Neuronal stem cell (in vitro differentiated cells): ENCODE measurements at places on chromosomes 7 and 10.
A peak's percentile ranks its signal among the peaks of the same experiment; 100 is the strongest.

GRCh38 chr10:81036257-81036656 is 498.6 kb downstream of the SH2D4B start:
- DNase-seq = no peak

- no peak for DNase-seq
These were observed 523.9 kb downstream of the ADRA2A start for GRCh38 chr10:111600772-111601171.

DNA sequence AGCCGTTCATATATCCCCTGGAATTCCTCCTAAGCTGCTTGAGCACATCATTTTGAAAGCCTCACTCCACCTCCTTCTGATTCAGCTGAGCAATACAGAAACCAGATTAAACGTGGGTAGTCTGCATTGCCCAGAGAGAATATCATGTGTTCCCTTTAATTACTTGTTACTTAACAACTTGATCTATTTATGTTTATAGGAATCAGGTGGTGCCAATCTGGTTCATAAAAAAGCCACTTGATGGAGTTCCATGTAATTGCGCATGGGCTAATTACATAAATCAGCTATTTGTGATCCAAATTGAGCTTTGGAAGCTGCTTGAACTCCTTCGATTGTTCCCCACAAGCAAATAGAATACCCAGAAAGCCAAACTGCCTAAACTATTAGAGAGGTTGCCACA is 114.7 kb upstream of the ADCY1 start:
- no peak for DNase-seq

DNA sequence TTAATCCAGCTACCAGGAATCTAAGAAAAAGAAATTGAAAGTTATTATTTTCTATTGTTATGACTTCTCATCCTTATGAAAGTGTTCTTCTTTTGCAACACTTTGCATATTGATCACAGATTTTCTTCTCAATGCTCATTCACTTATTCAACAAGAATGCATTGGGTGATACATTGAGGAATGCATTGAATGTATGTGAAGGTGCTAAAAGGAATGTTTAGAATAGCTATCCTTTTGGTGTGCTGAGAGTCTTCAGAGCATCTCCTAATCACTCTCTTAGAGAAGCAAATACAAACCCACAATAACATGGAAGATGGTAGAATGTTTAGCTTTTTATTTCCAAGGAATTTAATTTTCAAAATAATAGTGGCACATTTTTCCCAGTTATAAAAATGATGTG is 122.1 kb upstream of the KMT2E start:
- DNase-seq = no peak

DNA sequence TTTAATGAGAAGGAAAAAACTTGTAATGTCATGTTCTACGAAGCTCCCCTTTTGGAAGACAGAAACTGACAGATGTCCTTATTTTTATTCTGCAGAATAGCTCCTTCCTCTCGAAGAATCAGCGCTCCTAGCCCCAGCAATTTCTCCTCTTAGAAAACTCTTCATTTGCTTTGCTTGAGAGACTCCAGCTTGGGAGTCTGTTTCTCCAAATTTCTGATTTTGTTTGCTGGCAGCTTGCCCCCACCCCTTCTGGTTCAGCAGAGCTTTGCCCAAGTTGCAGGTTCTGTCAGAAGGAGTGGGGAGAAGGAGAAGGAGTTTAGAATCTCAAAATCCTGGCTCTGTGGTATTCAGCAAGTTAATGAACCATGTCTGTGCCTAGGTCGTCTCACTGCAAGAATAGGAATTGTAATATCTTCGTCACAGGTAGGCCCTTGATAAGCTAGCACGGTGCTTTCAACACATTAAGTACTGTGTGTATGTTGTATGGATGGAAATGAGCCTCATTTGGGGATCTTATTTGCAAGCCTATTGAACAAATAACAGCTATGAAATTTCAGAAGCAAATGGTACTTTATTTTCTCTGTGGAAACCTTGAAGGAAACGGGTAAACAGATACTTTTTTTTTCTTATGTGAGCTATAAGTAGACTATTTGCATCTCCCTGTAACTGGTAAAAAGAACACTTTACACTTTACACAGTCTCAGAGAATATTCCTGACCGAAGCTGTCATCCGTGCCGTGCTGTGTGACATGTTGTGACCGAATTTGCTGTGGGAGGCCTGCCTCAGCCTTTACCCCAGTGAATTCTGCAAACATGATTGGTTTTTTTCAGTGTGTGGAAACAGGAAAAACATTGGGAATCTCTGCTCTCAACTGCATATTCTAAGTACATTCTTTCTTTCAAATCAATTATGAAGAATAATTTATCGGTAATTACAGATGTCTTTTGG is 290.9 kb downstream of the CAMK1D start:
- DNase-seq = no peak

- DNase-seq = no peak
These were observed 654.6 kb upstream of the GALNT17 start for GRCh38 chr7:70477036-70478010.

- no peak for DNase-seq
These were observed 89.4 kb upstream of the LEP start for GRCh38 chr7:128151635-128152034.

GRCh38 chr10:63003816-63004453 is 129.2 kb upstream of the NRBF2 start:
- no peak for DNase-seq

DNA sequence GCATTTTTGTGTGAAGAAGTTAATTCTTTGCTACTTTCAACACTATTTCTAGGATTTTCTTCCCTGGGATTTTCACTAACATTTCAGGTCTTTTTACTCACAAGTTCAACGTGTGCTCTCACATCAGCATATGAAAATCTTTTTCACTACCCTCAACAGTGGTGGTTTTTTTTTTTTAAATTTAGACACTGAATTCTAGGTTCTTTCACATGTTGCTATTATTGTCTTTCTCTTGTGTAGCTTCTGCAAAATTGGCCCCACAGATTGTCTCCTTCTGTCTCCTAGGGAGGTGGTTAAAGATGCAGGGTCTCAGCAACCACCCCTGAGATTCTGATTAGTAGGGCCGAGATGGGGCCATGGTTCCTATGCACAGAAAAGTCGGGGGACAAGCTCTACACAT is 165.0 kb upstream of the GPR26 start:
- DNase-seq = no peak

- DNase-seq = no peak
These were observed 61.8 kb upstream of the LRRN3 start for GRCh38 chr7:111029141-111029572.

DNA sequence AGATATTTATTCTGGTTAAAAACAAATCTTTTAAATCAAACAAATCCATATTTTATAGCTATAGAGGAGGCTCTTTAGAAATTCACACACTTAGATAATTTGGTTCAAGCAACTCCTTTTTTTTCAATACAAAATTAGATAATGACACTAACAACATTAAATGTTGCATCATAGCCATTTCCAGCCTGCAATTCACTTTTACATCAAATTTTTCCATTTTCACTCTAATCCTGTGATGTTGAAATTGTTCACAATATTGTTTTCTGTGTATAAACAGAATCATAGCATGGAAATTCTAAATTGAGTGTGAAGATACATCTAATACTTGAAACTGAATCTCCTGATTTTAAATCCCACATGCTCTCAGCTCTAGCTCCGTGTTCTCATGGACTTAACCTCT is 482.6 kb downstream of the INHBA start:
- DNase-seq = no peak

DNA sequence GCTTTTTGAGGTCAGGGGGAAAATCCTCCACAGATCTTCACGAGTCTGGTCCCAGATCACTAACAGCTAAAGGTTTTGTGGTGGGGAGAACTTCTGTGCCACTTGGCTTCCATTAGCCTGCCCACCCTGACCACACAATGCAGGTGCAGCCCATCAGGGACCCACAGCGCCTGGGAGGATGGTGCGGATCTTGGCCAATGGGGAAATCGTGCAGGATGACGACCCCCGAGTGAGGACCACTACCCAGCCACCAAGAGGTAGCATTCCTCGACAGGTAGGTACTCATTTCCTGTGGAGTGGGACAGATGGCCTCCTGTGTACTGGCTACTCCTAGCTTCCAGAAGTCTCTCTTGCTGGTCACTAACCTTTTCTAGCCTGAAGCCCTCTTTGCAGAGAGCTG is 1.5 kb downstream of the FAM241B start:
- DNase-seq = no peak

DNA sequence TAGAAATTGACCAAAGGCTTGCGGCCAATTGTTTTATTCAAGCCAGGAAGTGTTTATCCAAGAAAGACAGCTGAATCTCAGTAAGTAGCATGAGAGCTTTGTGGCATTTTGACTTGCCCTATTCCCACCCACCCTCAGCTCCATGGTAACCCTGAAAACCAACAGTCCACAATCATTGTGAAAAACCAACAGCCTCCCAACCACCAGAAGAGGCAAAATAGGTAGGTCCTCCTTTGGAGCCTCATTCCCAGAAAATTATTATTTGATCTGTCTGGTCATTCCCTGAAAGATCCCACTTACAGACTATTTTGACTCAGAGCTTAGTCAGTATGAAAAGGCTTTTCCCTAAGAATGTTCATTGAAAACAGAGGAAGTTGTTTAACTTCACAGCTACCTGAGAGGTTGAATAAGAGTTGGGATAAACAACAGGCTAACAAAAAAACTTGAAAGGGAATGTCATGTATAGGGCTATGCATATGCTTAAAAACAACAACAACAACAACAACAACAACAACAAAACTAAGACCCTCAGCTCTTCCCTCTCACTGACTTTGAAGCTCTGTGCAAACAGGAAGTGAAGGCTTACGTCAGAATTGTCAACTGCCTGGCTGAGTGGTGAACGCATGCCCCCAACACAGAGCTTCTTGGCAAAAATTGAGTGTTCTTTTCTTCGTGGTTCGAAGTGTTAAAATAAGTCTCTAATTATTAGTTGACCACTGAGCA is 11.2 kb downstream of the KPNA7 start:
- DNase-seq = no peak

- no peak for DNase-seq
These were observed 2.7 kb downstream of the SKIDA1 start for GRCh38 chr10:21522631-21523406.

DNA sequence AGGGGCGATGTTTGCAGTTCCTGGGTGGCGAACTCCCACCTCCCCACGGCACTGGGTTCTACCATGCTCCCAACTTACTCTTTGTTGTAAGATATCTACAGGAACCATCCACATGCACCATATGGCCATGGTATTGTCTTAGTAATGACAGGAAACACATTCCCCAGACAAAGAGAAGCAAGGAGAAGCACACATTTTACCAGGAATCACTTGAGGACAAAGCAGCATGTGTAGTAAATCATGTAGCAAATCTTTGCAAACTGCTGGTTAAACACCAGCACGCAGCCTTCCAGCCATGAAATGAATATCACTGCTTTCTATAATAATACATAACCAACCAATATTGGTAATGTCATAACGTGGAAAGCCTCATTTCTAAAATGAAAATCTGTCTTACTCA is 101.2 kb downstream of the NRP1 start:
- no peak for DNase-seq

DNA sequence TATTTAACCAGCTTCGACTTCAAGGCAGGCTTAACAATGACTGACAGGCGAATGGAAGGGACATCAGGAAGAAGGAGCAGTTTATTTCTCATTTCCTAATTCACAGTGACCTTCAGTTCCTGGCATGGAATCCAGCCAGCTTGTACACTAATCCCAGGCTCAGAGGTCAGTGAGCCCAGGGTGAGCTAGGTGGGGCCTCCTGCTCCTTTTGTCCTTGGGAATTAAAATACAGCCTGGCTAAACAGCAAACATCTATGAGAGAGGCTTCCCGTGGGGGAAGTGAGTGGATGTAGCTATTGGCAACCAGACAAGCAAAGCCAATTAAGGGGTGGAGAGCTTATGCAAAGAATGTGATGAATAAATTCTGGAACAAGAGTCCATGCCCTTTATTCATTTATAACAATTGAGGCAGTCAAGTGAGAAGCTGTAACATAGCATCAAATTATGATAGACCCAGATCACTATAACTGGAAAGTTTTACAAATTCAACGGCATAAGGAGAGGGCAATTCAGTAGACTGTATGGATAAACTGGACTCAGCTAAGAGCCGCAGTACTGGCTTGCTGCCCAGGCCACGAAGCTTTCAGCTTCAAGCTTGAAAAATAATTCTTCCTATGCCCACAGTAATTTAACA is 57.1 kb downstream of the STK17A start:
- peak; percentile 81 for DNase-seq

DNA sequence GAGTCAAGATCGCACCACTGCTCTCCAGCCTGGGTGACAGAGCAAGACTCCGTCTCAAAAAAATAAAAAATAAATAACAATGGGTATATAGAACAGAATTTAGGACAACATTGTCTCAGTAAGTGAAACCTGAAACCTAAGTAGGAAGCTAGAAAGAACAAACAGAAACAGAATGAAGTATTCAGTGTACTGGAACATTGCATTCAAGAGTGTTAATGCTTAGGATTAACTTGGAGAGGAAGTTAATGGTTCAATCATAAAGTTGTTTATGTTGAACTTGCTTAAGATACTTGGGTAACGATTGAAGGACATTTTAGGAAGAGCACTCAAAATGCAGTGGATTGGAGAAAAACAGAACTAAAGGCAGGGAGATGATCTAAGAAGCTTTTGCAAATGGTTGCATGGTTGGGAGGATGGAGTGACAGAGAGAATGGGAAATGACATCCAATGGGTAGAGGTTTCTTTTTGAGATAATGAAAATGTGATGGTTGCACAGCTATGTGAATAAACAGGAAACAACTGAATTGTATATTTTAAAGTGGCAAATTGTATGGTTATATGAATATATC is 233.7 kb downstream of the ADK start:
- DNase-seq = no peak

DNA sequence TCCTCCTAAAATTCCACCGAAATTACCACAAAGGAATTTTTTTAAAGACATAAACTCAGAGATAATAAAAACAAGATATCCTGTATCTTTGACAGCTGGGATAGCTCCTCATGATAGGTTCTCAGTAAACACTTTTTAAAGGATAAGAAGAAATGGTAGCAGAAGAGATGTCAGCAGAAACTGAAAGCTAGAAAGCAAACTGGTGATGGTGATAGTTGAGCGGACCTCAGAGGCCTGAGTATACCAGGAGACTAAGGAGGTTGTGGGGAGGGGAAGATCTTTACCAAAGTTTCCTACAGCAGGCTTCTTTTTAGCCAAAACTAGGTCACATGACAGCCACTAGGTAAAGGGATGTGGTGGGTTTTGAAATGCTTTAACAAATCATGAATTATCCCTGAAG is 22.5 kb downstream of the PCGF5 start:
- DNase-seq = no peak

DNA sequence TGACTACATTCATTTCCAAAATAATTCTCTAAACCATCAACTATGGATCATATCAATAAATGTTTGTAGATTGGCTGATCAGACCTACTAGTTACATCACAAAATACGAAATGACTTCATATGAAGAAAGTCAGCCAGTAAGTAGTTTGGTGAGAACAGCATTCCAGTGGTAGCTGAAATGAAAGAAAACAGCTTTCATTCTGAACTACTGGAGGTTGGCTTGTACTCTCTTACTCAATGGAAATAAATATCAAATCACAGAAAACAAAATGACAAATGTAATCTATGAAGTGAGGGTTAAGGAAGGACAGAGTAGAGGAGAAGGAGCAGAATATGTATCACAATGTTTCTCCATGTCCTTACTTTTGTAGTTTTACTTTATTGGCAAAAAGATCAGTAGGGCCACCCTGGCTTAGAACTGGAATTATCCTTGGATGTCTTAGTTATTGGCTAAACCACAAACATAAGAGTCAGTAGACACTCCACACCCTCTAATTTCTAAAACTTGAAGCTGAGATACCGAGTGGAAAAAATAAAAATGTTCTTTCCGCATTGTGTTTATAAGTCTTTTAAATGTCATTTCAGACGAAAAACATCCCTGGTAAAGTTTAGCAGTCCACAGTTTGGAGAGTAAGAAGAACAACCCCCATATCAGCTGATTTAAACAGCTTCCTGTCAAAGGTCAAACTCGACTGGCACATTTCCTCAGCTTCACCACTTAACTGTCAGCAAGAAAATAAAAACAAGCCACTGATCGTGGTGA is 74.0 kb upstream of the DGKI start:
- DNase-seq = no peak
